ENCODE measurements at places on chromosomes 13 and 19.

GRCh38 chr19:46115396-46116106 lies 8.9 kb downstream of the IGFL3 start:
- H3K36me3 ChIP-seq = no peaks in the 10 kb centered on the region
- no peaks in the 10 kb centered on the region for H3K4me1 ChIP-seq
- H3K27ac ChIP-seq = no peak overlapping the region
- peaks cover 4% of the 10 kb centered on the region for H3K27me3 ChIP-seq

- H3K36me3 ChIP-seq = no peaks in the 10 kb centered on the region
- H3K4me3 ChIP-seq = no peak overlapping the region
- DNase-seq = no peak
- H3K27me3 ChIP-seq = peaks cover 6% of the 10 kb centered on the region
- no peak overlapping the region for H3K27ac ChIP-seq
- H3K4me1 ChIP-seq = no peaks in the 10 kb centered on the region
These were observed 14.1 kb downstream of the PLPP2 start for GRCh38 chr19:277131-277530.

- H3K36me3 ChIP-seq = no peaks in the 10 kb centered on the region
- no peak overlapping the region for H3K4me3 ChIP-seq
- H3K4me1 ChIP-seq = no peaks in the 10 kb centered on the region
- H3K27me3 ChIP-seq = no peaks in the 10 kb centered on the region
- H3K27ac ChIP-seq = no peak overlapping the region
- DNase-seq = no peak
These were observed 364.0 kb downstream of the LMO7 start for GRCh38 chr13:76000131-76000530.

- H3K4me1 ChIP-seq = no peaks in the 10 kb centered on the region
- no peaks in the 10 kb centered on the region for H3K36me3 ChIP-seq
- no peak overlapping the region for H3K27ac ChIP-seq
- no peaks in the 10 kb centered on the region for H3K27me3 ChIP-seq
- no peak overlapping the region for H3K4me3 ChIP-seq
- DNase-seq = no peak
These were observed 485.4 kb downstream of the RFC3 start for GRCh38 chr13:34303346-34303745.

DNA sequence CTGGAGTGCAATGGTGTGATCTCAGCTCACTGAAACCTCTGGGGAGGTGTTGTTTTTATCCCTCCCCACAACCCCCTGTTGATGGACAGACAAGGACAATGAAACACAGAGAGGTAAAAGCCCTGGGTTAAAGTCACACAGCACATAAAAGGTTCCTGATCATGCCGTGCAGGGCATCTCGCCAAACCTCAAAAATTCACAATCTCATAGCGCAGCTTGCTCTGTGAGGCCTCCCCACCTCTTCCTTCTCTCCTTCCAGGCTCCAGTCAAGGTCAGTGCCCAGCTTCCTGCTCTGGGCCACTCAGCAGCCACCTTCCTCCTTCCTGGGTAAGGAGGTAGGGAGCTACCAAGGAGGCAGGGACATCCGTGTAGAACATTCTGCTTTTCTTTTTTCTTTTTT lies 2.3 kb downstream of the FUT2 start:
- no peaks in the 10 kb centered on the region for H3K36me3 ChIP-seq
- peaks cover 3% of the 10 kb centered on the region for H3K27me3 ChIP-seq
- H3K4me1 ChIP-seq = peaks cover 10% of the 10 kb centered on the region
- H3K4me3 ChIP-seq = no peak overlapping the region
- H3K27ac ChIP-seq = no peak overlapping the region

GRCh38 chr13:77789376-77789775 lies 91.9 kb downstream of the SLAIN1 start:
- no peaks in the 10 kb centered on the region for H3K36me3 ChIP-seq
- DNase-seq = no peak
- no peak overlapping the region for H3K27ac ChIP-seq
- H3K4me1 ChIP-seq = no peaks in the 10 kb centered on the region

All from CD8-positive, alpha-beta memory T cell (primary cell).